Neuronal stem cell (in vitro differentiated cells): ENCODE measurements at places on chromosomes 4 and X.

DNA sequence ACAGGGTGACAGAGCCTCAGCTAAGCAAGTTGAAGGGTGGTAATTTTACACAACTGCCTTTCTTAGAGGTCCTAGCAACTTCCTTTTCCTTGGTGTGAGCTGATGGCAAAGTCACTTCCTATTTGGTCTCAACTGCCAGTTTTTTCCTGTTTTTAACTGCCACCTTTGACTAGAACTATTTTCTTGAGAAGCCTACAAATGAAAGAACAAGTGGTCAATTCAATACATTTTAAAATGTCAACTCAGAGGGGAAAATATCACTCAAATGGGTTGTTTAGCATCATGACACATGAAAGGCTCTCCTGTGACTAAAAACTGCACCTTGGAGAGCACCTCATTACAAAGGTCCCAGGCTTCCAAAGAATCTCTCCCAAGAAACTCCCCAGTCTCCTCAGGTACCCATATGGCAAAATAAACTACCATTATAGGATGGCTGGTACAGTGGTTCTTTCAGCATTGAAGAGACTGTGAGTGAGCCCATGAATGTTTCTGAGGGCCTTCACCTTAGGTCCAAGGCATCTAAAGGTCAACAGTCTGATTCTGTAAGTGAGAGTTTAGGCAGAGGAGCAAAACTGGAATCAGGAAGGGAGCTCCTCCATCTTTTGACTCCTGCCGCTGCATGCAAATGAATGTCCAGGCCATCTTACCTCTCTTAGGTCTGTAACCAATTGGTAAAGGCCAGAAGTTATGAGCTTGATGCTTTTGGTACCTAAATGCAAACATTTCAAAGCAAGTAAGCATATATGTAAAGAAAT, 5.5 kb upstream of the STK26 start:
- no peak for DNase-seq

- no peak for DNase-seq
Observed at GRCh38 chr4:101400096-101400495, 52.8 kb upstream of the PPP3CA start.

- DNase-seq: no peak
Observed at GRCh38 chrX:9153300-9153699, 119.4 kb upstream of the FAM9B start.

- no peak for DNase-seq
Observed at GRCh38 chr4:168856312-168856711, 153.7 kb downstream of the CBR4 start.

GRCh38 chrX:4249401-4249800, 536.0 kb upstream of the PRKX start:
- no peak for DNase-seq

GRCh38 chr4:158841540-158841939, 72.7 kb downstream of the FNIP2 start:
- no peak for DNase-seq

DNA sequence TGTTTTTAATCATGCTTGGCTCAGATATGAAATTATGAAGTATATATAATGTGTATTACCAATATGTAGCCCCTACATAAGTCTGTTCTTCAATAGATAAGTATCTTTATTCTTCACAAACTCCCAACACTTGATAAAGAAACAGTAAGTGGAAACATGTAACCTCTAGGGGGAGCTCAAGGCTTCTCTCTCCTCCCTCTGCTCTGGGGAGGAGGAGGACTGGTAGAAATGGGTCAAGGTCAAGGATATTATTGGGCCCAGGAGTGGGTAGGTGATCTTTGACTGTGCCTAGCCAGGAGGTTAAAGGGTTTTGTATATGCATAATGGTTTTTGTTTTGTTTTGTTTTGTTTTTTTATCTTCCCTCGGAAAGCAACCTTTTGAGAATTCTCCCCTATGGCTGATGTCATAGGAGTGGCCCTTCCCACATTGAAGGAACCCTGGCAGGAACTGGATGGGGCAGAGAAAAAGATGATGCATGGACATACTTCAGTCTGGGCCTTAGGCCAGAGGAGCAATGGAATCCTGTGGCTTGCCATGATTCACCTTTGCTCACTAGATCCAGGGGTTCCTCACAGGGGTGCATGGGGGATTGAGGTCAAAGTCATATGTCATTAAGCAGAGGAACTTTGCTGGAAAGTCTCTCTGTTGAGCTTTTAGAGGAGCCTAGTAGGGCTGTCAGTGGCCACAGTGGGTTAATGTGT, 460.3 kb downstream of the MID1IP1 start:
- DNase-seq: peak; percentile 4

- no peak for DNase-seq
Observed at GRCh38 chr4:122759639-122760310, 27.3 kb downstream of the BBS12 start.

GRCh38 chr4:173652283-173652931, 122.4 kb upstream of the HAND2 start:
- DNase-seq: no peak

GRCh38 chr4:53559021-53559620, 32.2 kb downstream of the LNX1 start:
- DNase-seq: no peak

DNA sequence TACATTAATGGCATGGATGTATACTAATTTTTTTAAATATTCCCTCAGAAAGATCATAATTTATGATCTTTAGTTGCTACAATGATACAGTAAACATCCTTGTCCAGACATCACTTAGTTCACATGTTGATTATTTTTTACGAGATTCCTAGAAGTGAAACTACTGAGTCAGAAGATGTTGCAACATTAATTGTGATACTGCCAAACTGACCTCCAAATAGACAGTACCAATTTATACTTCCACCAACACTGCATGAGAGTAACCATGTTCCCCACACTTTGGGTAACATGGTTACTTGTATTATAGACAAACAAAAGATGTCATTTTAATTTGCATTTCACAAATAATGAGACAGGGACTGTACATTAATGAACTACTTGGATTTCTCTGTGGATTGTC, 19.6 kb downstream of the RCHY1 start:
- DNase-seq: no peak

DNA sequence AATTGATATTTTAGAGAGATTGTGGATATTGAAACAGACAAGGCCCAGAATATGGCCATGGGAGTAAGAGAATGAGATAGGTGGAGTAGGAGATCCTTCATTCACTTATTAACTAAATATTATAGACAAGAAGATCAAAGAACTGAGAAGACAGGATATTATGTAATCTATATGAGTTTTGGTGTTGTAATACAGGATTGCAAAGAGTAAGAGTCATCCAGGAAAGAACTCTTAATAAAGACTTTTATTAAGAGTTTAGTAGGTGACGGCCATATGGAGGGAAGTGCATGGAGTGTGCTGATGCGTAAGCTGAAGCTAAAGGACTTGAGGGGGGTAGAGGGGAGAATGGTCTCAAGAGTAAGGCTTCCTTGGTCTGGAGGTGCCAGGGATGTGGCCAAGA, 153.7 kb downstream of the VEGFC start:
- DNase-seq: no peak

GRCh38 chr4:5330339-5330989, 279.2 kb downstream of the STK32B start:
- DNase-seq: no peak

- DNase-seq: no peak
Observed at GRCh38 chr4:132016703-132017350, 1132.3 kb upstream of the PCDH10 start.

- no peak for DNase-seq
Observed at GRCh38 chrX:16876696-16877095, 6.5 kb upstream of the RBBP7 start.

DNA sequence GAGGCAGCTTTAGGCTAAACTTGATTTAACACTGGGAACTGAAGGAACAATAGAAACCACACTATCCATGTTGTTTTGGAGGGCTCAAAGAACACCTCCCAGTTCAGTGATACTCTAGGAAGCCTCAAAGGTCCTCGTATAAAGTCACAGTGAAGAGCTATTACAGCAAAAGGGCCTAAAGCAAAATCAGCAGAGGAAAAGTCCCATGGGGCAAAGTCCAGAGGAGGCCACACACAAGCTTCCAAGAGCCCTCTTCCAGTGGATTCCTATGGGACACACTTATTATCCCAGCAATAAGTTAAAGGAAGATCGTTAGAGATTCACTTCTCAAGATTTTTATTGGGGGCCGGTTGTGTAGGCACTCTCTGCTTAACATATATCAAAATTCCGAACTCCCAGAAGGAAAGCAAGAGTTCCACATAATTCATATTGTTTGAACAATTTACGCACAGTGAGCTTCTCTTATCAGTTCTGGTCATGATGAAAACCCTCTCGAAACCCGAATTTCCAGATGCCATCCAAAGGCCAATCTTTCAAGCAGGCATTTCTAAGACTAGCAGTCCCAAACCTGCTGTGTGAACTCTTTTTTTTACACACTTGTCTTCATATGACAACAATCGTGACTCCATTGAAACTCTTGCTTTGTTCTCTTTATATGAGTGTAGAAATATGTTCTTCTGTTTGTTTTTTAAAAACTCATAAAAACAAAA, 53.7 kb downstream of the ANXA5 start:
- DNase-seq: no peak
